ENCODE measurements at places on chromosomes 7 and 10.

GRCh38 chr10:128086003-128086863 lies 40.0 kb downstream of the MKI67 start:
- DNase-seq = no peak

- peak; percentile 38 for DNase-seq
Measured at GRCh38 chr7:151652111-151652510, 132.4 kb upstream of the RHEB start.

DNA sequence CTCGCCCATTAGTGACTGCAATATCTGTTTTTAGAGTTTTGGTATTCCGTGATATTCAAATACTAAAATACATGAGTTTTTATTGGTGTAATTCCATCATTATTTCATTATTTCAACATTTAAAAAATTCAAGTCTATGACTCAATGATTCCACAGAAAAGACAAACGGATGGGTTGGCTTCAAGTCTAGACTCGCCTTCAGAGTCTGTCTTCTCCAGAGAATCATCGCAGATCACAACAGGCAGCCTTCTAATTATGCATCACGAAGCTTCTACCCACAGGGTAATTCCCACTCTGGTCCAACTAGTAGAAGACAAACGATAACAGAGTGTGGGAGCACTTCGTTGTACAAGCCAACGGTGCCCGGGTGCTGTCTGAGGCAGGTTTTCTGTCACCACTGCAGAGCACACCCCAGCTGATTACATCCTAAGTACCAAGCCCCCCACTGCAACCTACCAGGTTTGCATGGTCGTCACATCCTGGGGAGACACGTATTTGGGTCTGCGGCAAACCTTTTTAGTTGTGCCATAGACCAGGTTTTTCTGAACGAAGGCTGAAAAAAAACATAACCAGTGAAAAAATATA lies 28.9 kb downstream of the PARP12 start:
- DNase-seq = peak; percentile 62

DNA sequence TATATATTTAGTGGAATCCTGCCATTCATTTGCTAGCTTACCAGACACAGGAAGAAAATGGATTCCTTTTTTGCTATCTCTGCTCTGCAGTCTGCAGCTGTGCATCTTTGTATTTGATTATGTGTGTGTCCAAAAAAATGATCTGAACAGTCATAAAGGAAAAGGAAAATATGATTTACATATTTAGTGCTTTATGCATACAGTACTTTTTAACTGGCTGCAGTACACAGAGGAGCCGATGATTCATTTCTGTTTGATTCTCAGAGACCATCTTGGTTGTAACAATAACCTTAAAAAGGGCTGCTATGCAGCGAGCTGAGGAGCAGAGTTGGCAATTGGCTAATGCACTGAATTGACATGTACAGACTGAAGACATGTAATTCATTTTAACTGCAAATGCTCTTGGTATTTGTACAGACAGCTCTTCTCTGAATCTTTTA lies 151.3 kb upstream of the FZD1 start:
- no peak for DNase-seq

DNA sequence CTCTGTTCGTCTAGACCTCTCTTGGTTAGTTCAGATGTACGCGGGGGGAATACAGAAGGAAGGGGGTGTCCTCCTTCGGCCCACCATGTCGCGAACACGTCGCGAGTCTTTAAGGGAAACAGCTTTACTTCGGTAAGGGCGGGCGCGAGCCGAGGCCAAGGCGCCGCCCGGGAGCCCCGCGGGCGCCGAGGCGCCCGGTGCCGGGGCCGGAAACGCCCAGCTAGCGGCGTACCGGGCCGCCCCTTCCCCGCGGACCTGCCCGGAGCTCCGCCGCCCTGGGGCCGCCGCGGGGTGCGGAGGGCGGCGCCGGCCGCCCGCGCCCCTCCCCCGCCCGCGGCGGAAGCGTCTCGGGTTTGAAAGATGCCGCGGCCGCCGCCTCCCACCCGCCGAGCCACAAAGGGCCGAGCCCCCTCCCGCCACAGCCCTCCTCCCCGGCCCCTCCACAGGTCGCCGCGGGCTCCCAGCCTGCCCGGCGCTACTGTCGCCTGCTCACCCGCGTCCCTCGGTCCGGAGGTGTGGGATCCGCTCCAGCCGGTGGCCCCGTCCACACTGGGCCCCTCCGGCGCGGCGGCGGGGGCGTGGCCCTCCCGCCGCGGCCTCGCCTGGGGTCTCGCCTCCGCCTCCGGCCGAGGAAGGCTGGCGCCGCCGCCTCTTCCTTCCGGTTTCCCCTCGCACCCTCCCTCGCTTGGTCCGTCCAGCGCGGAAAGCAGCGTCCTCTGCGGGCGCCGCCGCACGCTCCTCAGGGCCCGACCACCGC lies at the start of gene KBTBD2:
Gene KBTBD2 (minus strand): TSS at position 718 of the 757 bp plus-strand sequence. CDS start 12,156 bp downstream, outside the sequence.
- peak; percentile 95 for DNase-seq

- DNase-seq = no peak
Measured at GRCh38 chr7:106015381-106016218, 52.5 kb downstream of the CDHR3 start.

DNA sequence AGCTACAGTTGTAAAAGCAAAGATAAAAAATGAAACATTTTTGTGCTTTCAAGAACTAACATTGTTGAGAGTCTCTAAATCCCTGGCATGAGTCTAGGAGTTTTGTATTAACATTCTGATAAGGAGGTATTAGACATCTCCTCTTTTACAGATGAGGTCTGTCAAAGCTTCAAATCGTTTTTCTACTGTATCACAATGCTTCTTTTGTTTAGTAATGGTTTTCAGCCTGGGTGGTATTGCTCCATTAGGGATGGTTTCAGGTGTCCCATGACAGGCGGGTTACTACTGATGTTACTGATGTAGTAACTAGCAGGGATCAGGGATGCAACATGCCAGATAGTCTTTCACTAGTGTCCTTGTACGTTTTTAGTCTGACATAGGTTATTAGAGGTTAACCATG lies 27.4 kb downstream of the STAM start:
- no peak for DNase-seq

- DNase-seq = no peak
Measured at GRCh38 chr7:29160080-29160479, 13.7 kb upstream of the CPVL start.

DNA sequence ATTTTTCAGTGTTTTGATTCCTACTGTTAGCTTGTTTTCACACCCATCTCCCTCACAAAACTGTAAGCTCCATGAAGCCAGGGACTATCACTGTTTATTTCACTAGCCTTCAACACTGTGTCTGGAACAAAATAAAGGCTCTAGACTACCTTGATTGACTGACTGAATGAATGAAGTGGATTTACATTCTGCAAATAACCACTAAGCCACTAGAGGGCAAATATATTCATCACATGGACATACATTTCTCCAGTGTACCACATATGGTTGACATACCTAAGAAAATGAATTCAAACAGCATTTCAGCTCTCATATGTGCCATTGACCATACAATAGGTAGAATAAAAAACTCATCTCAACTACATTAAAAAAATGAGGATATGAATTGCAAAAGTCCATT lies 185.9 kb downstream of the RAB11FIP2 start:
- peak; percentile 2 for DNase-seq

- peak; percentile 78 for DNase-seq
Measured at GRCh38 chr10:89414879-89415821, 782 bp downstream of the IFIT5 start.

DNA sequence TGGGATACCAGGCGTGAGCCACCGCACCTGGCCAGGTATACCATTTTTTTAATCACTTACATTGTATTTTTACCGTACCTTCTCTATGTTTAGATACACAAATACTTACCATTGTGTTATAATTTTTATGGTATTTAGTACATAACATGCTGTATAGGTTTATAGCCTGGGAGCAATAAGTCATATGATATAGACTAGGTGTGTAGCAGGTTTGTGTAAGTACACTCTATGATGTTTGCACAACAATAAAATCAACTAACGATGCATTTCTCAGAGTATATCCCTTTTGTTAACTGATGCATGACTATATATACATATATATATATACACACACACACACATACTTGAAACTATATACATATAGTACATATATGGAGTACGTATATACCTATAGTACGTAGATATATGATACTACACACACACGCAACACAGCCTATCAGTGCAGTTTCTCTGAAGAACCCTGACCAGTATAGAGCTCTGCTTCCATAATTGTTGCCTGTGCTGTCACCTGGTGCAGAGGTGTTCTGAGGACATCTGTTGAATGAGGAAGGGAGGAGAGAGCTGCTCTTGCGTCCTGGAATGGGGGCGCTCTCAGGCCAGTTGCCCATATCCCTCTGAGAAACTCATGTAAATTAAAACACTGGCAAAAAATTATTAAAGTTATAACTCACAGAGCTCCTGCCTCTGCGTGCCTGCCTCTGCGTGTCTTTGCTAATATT lies 315.3 kb downstream of the FGFR2 start:
- no peak for DNase-seq

DNA sequence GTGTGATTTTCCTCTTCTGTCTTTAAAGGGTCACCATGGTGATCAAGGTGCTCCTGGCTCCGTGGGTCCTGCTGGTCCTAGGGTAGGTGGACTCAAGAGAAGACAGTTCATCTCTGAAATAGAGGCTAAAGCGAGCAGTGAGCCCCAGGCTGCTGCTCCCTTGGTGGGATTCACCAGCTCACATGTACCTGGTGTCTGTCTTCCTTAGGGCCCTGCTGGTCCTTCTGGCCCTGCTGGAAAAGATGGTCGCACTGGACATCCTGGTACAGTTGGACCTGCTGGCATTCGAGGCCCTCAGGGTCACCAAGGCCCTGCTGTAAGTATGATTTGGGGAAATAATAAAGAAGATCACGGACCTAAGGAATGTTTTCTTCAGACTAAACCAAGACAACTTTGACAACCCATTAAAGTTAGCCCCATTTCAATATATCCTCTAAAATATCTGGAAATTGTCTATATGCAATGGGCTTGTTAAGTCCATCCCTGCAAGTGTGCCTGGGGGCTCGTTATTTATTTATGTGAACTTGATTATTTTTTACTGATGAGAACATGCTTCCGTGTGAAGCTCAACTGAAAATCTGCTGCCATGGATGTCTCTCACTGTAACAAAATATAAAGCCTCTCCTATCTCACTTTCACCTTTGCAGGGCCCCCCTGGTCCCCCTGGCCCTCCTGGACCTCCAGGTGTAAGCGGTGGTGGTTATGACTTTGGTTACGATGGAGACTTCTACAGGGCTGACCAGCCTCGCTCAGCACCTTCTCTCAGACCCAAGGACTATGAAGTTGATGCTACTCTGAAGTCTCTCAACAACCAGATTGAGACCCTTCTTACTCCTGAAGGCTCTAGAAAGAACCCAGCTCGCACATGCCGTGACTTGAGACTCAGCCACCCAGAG lies 32.5 kb downstream of the COL1A2 start:
- DNase-seq = no peak

GRCh38 chr10:6199131-6199733 lies 3.5 kb upstream of the PFKFB3 start:
- no peak for DNase-seq

GRCh38 chr7:103132995-103133688 lies 15.8 kb downstream of the NAPEPLD start:
- peak; percentile 41 for DNase-seq

- DNase-seq = peak; percentile 78
Measured at GRCh38 chr7:95509199-95509598, 23.5 kb downstream of the ASB4 start.

- DNase-seq = no peak
Measured at GRCh38 chr10:131167036-131167860, 144.3 kb downstream of the TCERG1L start.

GRCh38 chr10:81961451-81962184 lies 86.6 kb downstream of the NRG3 start:
- no peak for DNase-seq

- no peak for DNase-seq
Measured at GRCh38 chr10:102615361-102615760, 28.9 kb upstream of the TRIM8 start.

DNA sequence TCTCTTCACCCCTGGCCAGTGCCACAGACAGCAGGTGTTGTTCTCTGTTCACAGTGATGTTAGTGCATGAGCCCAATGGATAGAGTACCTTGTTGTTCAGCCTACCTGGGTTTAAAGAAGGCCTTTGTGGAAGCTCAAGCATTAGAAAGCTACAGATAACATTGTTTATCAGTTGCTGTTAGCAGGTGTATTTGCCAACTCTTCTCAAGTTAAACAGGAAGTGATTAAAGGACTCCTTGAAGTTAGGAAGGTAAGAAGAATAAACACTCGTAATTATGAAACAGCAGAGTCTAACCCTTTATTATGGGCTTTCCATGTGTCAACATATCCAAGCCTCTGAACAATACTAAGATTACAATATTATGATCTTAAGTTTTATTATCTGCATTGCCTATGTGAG lies 25.9 kb downstream of the RGR start:
- DNase-seq = peak; percentile 87

DNA sequence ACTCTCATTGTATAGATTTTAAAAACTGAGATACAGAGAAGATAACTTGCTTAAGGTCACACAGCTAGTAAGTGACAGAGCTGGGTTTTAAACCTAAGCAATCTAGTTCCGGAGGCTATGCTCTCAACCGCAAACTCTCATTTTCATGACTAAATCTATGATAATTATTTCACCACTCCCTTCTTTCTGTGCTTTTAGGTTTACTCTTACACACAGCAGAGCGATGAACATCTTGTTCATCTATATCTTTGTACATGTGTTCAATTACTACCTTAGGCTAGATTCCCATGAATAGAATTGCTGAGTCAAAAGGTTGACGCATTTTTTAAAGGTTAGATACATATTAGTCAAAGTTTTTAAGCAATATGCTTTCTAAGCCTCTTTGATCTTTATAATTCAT lies 154.8 kb downstream of the CHN2 start:
- DNase-seq = no peak

DNA sequence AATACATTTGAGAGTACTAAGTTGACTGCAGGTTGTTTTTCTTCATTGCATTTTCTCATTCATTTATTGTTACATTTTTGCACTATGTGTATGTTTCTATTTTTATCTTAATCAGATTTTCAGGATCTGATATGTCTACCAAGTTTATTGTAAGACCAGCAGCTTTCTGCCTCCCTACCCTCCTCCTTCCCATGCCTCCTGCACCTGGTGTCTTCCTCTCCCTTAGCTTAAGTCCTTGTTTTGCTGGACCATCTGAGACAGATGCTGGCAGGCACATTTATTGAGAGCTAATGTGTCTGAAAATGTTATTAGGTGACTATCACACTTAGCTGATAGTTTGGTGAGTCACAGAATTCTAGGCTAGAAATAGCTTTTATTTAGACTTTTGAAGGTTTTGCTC lies 79.6 kb downstream of the ANLN start:
- no peak for DNase-seq

- DNase-seq = peak; percentile 3
Measured at GRCh38 chr10:86545101-86545500, 23.5 kb upstream of the WAPL start.

GRCh38 chr7:73864981-73865711 lies 4.2 kb downstream of the TMEM270 start:
- no peak for DNase-seq

DNA sequence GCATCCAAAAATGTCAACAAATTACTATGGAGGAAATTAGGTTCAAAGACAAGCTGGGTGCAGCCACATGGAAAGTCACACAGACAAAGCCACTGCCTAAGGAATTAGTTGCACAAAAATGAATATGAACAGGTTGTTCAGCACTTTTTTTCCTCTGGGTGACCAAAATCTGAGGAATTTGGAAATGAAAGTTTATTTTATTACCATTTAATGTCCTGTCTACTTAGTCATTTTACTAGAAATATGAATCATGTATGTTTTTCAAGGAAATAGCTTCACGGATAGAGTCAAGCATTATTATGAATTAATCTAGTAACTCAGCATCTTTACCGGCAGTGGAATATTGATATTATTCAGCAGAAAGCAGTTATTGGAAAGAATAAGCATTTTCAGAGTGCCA lies 106.3 kb downstream of the ANK3 start:
- DNase-seq = no peak

GRCh38 chr10:8365935-8366911 lies 311.7 kb downstream of the GATA3 start:
- no peak for DNase-seq

- DNase-seq = peak; percentile 12
Measured at GRCh38 chr7:157916946-157917640, 580.3 kb downstream of the DNAJB6 start.

Measured in NCI-H1417 (cell line).